ENCODE measurements at places on chromosomes 7 and 10. TPM values are rescaled to one million over a fixed set of nuclear protein-coding genes. Genes with fewer than 3 reads are reported as not detected.

Gene KCNH2
- total RNA-seq, result 2.2 TPM

Gene NUTM2A
- total RNA-seq, result 1.7 TPM

Gene LIPJ
- total RNA-seq, result not detected

Gene CC2D2B
- total RNA-seq, result 0.17 TPM

DNA sequence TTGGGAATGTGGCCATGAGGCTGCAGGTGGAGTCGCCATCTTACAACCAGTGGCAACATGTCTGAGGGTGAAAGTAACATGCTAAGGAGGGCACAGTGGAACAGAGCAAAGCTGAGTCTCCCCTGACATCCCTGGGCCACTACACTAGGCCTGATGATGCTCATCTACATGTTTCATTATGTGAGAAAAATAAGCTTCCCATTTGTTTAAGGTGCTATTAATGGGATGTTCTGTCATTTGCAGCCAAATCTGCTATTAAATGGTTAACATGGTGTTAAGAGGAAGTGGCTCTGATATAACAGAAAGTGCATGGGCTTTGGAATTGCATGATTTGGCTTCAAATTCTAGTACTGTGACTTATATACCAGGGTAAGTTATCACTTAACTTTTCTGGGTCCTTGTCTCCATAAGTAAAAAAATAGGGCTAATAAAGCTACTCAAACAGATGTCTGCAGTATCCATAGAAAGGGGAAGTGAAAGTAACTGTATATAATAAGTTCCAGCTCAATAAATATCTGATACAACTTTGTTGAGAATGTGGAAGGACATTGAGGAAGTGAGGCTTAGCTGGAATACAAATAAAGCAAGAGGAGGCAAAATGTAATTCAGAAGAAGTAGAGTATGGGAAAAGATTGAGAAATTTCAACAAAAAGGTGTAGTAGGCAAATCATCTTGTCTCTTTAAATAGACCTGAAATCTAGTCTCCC lies 158.9 kb downstream of the RTKN2 start:
- no peak for DNase-seq

DNA sequence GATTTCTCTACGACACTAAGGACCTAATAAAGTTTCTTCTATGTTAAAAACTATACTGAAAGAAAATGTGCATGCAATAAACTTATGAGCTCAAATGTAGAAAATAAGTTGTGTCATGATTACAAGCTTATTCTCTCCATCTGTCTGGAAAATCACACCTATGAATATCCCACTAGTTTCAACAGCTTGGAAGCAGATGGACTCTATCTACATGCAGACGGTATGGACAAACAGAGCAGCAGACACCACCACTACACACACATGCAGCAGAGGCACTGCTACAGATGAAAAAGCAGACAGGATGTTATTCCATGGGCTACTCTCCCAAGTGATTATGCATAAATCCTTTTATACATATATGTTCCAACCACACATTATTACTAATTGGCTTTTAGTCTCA lies 123.4 kb upstream of the TARP start:
- DNase-seq, result no peak

GRCh38 chr7:20438248-20438647 lies 107.5 kb downstream of the ITGB8 start:
- no peak for DNase-seq

DNA sequence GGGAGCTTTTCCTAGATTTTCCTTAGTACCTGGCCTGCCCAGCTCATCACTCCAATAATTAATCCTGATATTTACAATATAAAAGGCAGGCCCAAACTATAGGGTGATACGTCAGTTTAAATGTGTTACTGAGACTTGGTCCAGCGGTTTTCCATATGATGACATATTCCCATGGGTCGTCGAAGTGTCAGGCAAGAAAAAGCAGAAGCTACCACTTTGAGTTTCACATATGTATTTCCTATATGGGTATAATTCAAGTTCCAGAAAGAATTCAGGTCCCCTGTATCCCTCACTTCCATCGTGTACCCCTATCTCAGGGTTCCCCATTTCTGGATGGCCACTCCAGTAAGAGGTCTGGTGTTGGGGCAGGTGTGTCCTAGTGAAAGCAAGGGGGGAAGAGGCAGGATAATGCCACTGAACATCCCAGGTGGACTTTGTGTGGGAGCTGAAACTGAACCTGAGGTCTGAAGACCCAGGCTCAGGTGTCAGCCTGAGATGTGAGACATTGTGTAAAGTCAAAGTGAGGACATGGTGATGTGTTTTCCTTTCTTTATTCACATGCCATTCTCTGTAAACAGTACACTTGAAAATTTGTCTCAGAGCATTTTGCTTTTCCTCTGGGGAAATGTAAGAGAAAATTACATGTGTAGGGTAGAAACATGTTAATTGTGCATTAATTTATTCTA lies 167.8 kb downstream of the PLXDC2 start:
- DNase-seq, result no peak

DNA sequence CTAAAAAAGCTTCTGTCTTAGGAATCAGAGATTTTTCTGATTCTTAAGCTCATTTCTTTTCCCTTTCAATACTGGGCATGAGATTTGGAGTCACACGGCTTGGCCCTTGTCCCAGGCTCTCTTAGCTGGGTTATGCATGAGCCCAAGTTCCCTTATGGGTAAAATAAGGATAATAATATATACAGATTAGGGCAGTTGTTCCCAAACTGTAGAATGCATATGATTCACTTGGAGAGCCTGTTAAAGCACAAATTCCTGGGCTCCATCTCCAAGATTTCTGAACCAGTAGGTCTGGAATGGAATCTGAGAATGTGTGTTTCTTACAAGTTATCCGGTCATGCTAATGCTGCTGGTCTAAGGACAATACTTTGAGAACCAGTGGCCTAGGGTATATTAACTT lies 154.0 kb downstream of the REEP3 start:
- no peak for DNase-seq

- no peak for DNase-seq
Observed at GRCh38 chr7:14305233-14305866, 315.9 kb upstream of the ETV1 start.

DNA sequence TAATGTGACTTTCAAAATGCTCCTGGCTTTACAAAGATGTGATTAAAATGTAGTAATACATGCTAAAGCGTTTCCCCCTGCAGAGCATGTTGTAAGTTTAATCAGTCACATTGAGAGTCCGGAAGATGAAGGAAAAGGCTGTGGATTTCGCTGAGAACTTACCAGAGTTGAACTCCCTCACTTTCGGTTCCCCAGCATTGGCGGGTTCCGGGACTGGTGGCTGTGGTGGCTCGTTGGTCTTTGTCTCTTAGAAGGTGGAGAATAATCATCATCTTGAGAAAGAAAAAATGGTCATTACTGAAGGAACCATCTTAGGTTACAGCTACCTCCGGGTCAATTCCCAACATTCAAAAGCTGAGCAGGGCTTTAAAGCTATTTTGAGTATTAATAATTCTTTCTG lies 9.6 kb upstream of the NUPR2 start:
- DNase-seq, result no peak

- no peak for DNase-seq
Observed at GRCh38 chr7:156843157-156843556, 49.8 kb downstream of the LMBR1 start.

DNA sequence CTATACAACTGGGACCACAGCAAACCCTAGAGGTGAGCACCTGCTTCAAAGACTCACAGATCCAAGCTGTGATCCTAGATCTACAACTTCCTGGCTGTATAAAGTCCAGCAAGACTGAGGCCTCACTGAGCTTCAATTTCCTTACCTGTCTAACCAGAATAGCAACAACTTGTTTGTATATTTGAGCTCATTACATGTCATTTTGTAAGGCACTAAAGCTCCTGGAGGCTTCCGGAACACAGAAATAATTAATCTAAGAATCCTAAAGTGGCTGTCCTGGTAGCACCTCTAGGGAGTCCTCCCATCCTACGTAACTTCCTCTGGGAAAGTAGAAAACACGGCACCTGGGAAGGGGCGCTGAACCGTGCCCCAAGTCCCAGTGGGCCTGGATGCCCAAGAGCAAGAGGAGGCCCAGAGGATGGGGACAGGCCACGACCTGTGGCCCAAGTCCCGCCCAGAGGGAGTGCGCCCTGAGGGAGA lies 39.4 kb downstream of the HK1 start:
- DNase-seq, result no peak

GRCh38 chr10:131947631-131948347 lies 33.9 kb downstream of the BNIP3 start:
- DNase-seq, result no peak

Data from T-helper 17 cell (primary cell).